ENCODE measurements at places on chromosomes 6 and 20.
A peak's percentile ranks its signal among the peaks of the same experiment; 100 is the strongest.

GRCh38 chr6:156550949-156551348 lies 226.2 kb upstream of the ARID1B start:
- DNase-seq: no peak

DNA sequence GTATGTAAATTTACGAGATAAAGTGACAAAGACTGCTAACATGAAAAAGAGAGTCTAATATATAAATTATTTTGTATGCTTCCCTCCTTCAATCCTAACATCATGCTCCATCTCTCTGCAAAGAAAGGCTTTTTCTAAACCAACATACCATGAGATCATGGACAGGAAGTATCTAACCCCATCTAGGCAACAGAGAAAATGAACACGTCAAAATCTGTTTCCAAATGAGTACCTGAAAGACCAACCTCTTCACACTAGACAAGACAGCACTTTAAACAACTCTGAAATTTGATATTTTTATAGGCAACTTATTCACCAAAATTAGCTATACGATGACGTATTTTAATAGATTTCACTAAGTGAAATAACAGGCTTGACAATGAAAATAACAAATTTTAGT lies 54.6 kb downstream of the MAN1A1 start:
- DNase-seq: no peak

GRCh38 chr6:25768566-25768965 lies 14.0 kb downstream of the SLC17A4 start:
- no peak for DNase-seq

DNA sequence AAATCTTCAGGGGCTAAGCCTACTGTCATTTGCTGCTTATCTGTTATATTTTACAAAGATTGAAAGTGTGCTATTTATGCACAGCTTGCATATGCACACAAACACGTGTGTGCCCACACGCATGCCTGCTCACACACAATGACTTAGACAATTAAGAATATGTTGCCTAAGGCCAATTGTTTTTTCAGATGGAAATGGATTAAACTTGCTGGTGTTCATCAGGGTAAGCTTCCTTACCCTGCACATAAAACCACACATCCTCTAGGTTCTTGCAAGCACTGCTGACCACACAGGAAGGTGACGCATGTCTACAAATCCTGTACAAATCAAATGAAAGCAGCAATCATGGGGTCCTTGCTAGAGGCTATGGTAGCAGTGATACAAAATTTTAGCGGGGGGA lies 58.4 kb downstream of the GJA10 start:
- no peak for DNase-seq

DNA sequence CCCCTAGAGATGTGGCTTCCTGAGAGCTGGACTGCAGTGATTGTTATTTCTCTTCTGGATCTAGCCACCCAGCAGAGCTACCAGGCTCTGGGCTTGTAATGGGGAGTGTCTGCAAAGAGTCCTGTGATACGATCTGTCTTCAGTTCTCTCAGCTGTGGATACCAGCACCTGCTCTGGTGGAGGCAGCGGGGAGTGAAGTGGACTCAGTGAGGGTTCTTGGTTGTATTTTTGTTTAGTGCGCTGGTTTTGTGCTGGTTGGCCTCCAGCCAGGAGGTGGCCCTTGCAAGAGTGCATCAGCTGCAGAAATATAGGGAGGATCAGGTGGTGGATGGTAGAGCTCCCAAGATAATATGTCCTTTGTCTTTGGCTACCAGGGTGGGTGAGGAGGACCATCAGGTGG lies 33.7 kb downstream of the PAX1 start:
- no peak for DNase-seq

- no peak for DNase-seq
These were observed 120.6 kb downstream of the PDE7B start for GRCh38 chr6:135972150-135972549.

GRCh38 chr6:20644667-20645370 lies 110.6 kb downstream of the CDKAL1 start:
- DNase-seq: no peak

- no peak for DNase-seq
These were observed 37.4 kb downstream of the TOMM6 start for GRCh38 chr6:41824571-41825569.

DNA sequence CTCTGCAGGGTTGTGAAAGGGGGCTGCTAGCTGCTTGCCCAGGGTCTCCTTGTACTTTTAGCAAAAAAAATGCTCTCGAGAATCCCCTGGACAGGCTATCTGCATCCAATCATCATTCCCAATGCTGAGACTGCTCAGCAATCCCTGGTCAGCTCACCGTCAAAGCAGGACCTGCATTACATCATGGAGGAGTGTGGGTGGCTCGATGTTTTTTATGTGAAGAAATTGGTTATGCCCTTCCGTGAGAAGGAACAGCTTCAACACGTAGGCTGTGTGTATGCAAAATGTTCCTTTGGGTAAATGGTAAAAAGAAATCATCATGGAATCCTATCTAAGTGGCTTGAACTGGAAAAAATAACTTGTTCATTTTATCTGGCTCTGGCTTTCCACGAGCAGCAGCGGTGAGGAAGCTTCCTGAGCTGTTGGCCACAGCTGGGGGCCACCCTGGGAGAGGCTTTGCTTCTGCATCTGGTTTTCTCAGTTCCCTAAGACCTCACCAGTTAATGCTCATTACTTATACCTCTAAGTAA lies 111.4 kb downstream of the FYN start:
- no peak for DNase-seq

GRCh38 chr6:132725947-132726607 lies 12.2 kb upstream of the VNN1 start:
- DNase-seq: no peak

DNA sequence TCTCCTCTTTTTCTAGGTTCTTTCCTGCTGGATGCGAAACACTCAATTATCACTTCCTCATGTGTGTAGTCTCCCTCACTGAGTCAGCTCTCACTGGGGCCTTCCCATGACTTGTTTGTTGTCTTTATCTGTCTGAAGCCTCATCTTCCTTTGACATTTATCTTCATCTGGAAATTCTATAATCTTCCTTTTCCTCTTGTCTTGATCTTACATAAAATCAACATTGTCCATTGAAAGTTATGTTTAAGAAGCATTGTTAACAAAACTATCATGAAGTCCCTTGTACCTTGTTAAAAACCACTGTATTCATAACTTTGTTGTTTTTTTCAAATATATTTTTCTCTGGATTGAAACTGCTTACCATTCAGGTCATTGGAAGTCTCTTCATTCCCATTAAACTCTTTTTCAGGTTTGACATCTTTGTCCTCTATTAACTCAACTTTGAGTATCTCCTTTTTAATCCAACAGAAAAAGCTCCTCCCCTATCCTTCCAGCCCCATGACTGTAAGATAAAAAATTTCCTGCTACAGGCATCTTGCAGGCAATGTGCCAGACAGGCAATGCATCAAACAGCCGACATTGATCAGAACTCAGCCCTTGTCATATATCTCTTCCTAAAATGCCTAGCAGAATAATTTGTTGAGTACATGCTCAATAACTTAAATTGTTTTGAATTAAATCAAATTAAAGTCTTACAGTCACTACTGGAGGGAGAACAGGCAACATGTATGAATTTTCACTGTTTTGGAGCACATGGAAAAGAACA lies 34.8 kb downstream of the MYLIP start:
- no peak for DNase-seq

DNA sequence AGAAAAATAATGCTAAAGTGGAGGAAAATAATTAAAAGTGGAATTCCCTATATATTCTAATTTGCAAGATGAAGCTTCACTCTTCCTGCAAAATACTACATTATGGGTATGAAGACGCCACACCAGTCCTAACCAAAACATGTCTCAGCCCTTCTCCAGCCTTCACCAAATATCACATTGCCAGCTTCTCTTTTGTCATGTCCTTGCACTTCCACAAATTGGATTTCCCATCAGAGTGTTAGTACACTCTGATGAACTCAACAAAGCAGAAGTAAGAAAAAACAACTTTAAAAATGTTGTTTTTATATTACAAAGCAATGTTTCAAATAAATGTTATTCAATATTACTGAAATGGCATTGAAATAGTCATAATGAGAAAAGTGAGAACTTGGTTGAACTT lies 62.4 kb upstream of the RNF146 start:
- no peak for DNase-seq

DNA sequence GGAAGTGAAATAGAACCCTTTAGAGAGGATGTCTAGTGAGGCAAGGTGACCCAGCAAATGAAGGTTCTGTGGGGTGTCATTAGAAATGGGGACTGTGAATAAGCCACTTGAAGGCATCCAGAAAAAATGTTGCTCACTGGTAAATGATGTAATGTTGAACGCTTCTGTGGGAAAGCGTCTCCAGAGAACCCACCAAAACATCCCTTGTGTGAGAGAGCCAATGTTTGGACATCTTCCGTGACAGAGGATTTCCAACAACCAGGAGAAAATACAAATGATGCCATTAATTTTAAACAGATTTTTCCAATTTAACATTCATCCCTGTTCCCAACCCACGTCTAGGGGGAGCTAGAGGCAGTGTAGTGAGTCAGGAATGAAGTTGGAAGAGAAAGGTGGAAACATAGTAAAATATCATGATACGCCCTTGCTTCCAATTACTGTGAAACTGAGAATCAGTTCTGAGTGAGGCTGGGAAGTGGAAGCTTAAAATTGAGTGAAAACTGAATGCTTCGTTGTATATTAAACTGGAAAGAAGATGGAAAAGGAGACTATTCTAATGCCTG lies 584.2 kb downstream of the CD109 start:
- no peak for DNase-seq

GRCh38 chr6:20229881-20230280 lies 17.6 kb upstream of the MBOAT1 start:
- no peak for DNase-seq

- DNase-seq: peak; percentile 3
These were observed 42.0 kb downstream of the IRAK1BP1 start for GRCh38 chr6:78909391-78909790.

- DNase-seq: no peak
These were observed 313.1 kb upstream of the SUPT3H start for GRCh38 chr6:45690846-45691245.

DNA sequence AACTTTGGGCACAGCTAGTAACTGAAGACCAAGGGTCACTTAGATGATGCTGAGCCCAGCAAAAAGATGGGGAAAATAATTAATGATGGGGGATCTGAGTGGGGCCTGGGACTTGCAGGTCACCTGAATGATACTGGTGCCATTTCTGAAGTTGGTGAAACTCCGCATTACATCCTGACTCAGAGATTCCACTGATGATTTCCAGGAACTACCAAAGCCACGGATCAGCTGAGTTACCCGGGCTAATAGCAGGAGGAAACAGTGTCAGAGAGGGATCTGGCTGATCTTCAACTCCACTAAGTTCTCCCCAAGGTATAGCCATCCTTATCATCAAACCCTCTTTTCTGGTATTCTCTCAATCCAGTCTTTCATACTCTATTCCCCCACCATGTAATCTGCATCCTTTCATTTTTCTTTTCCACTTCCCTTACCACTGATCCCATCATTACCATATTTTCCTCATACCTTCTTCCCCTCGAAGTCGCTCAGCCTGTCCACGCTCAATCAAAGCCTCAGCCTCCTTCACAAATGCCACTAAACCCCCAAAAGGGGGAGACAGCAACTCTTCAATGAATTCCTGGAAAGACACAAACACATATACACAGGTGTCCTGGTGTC lies 20.2 kb downstream of the VPS52 start:
- DNase-seq: no peak

DNA sequence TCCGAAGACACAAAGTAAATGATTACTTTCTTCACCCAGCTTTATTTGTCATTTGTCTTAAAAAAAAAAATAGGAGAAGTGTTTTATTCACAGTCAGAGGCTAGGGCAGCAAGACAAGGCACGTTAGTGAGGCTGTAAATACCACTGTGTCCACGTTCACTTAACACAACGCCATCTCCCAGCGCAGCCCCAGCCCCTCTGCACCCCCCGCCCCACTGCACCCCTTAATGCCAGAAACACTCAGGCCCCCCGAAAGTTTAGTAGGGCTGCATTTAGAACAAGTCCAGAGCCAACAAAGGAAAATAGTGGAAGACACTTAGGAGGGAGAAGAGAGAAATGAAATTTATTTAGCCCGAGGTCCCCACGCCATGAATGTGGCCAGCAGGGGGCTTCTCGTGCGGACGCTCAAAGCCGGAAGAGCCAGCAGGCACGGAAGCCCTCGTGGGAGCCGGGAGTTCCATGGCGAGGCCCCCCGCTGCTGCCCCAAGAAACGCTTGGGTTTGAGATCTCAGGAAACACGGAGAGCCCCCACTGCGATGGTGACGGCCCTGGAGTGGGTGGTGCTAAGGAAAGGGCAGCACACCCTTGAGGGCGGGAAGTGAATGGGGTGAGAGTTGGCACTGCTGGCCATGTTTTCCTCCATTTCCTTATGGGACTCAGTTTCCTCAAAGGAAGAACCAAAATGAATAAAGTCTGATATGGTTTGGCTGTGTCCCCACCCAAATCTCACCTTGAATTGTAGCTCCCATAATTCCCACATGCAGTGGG lies 50.2 kb downstream of the IYD start:
- peak; percentile 78 for DNase-seq

DNA sequence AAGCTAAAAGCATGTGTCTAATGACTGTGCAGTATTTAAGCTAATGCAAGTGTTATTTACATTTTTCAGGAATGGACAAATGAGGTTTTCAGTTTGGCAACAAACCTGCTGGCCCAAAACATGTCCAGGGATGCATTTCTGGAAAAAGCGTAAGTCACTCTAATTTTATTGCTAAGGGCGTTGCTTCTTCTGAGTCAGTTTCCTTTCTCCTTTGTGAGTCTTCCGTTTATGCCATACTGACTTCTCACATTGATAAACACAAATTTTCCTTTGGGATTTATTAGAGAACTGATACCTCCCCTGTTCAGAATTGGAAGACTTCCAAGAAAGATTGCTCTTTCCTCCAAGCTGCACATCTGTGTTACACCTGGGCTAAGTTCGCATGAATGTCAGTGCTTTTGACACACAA lies 422.9 kb upstream of the PLCB4 start:
- DNase-seq: peak; percentile 78

GRCh38 chr20:24451428-24451827 lies 18.0 kb upstream of the SYNDIG1 start:
- DNase-seq: no peak

DNA sequence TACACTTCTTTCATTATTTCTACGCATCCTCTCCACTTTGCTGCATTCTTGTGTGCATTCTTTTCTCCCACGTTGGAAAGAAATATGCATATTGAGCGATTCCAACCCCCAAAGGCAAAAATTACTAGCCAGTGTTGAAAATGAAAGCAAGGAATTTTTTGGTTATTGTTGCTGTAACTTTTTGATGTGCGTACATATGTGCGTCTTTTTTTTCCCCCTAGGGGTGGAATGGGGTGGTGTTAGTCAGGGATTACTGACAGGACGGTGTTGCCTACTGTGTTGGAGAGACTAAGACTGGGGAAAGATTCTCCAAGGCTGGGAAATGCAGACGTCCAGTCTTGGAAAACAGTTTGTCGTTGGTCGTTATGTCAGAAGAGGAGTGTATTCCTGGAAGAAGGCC lies 44.2 kb upstream of the ESR1 start:
- DNase-seq: no peak

DNA sequence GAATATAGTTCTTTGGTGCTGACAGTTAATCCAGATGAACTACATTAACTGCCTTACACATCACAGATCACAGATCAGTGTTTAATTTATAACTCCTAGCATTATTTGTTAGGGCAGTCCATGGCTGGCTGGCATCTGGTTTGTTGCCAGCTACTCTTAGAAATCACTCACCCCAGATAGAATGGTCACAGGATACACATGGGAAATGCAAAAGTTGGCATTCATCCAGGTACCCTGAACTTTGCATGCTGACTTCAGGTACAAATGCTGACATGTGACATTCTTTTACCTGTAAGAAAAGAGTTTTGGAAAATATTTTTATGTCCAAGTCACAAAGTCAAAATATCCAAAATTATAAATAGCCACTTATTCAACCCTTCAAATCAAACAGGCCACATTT lies 20.2 kb downstream of the FBXL4 start:
- no peak for DNase-seq

Measured in muscle of arm (tissue), 14 donors.